Tibial nerve (tissue), 4 donors: ENCODE measurements at places on chromosomes 13 and 19. TPM values are rescaled to one million over a fixed set of nuclear protein-coding genes. Genes with fewer than 3 reads are reported as not detected.

Gene GPR183
- 15.1 TPM for total RNA-seq

- H3K27ac ChIP-seq: no peak overlapping the region
- DNase-seq: no peak
- no peaks in the 10 kb centered on the region for H3K27me3 ChIP-seq
- no peaks in the 10 kb centered on the region for H3K4me1 ChIP-seq
- no peaks in the 10 kb centered on the region for H3K36me3 ChIP-seq
Measured at GRCh38 chr19:58014141-58014540, 11.5 kb upstream of the ZNF606 start.

DNA sequence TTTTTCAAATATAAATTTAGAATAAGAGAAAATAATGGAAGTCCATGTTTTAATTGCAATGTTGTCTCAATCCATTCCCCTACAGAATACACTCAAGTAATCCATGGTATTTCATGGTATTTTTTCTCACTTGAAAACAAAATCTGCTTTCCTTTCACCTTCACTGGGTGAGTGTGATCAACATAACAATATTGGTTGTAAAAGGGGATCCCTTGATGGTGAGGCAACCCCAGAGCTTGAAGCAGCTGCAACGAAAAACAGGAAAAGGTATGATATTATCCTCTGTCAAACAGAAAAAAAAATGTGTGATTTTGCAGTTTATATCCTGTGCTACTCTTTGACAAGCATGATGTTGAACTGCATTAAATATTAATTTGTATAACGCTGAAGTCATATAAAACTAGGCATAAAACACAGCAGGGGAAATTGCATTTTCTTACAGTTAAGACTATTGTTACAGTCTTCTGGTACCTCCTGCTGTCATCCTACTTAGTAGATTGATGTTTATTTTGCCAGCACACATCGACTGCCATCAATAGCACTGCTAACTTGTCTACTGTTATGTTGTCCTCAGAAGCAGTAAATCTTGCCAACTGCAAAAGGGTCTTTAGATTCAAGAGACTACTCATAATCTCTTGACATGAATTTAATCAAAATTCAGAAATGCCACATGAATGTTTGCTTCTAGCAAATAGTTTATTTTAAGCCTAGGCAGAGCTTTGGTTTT lies 373.1 kb upstream of the MIR17HG start:
- H3K4me1 ChIP-seq: no peaks in the 10 kb centered on the region
- DNase-seq: no peak
- H3K27me3 ChIP-seq: no peaks in the 10 kb centered on the region
- H3K4me3 ChIP-seq: no peak overlapping the region
- no peaks in the 10 kb centered on the region for H3K36me3 ChIP-seq

DNA sequence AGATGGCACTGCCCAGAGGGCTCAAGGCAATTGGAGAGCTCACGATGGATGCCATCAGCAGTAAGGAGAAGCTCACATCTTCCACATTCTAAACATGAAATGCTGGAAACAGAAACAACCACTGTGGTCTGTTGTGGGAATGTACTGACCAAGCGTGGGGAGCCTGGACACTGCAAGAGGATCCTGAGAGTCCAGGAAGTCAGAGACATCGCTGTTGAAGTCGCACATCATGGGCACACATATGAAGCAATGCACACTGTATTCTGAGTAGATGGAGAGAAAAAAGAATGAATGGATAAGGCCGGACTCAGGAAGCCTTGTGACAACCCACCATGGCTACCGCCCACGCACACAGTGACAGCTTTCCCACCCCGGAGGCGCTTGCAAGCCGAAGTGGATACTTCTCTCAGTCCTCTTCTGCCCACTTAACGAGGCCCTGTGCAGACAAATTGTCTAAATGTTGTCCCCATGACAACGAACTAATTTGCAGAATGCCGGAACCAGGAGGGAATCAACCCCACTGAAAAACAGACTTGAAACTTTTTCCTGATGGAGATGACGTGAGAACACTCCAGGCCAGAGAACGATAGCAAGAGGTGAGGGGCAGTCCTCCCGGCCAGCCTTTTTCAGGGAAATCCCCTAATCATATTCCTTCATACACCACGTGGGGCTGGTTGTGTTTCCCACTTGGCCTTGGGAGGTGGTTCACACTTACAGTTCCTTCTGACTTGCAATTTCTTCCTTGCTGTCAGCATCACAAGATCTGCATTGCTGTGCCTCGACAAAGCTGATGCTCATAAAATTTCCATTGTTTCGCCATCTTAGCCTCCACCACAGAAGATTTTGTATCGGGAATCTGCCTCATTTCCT lies 109.6 kb upstream of the SERP2 start:
- H3K27ac ChIP-seq: no peak overlapping the region
- peaks cover 9% of the 10 kb centered on the region for H3K4me1 ChIP-seq
- no peak for DNase-seq
- H3K27me3 ChIP-seq: no peaks in the 10 kb centered on the region

Gene DPF1
- not detected for total RNA-seq

Gene SYDE1
- 58.6 TPM for total RNA-seq

DNA sequence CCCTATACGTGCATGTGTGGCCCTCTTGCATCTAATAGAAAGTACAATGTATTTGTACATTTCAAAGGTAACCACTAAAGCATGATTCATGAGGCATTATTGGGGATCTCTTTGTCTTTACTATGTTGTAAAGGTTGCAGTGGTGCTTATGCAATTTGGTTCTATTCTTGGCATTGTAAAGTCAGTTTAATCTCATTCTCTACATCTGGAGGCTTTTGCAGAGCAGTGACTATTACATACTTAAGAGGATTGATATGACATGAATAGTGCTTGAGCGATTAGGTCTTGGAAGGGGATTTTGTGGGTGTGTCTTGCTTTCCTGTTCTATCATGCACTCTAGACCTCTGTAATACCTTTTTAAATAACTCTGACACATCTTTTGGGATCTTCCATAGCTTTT lies 610.0 kb downstream of the EFNB2 start:
- no peak overlapping the region for H3K4me3 ChIP-seq
- H3K4me1 ChIP-seq: no peaks in the 10 kb centered on the region
- H3K27ac ChIP-seq: no peak overlapping the region
- H3K36me3 ChIP-seq: no peaks in the 10 kb centered on the region
- H3K27me3 ChIP-seq: no peaks in the 10 kb centered on the region
- no peak for DNase-seq

DNA sequence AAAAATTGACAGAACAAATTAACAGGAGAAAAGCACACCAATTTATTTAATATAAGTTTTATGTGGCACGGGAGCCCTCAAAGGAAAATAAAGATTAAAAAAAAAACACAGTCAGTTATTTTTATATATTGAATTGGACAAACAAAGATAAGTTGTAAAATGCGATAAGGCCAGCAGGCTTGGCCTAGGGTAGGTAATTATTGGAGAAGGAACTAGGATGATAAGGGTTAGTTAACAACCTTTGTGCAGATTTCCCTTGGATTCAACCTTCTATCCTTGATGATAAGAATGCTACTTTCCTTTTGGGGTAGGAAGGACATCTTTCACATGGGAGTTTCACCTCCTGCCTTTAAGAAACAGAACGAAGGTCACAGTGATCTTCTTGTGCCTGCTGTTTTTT lies 252.8 kb downstream of the SHISA2 start:
- DNase-seq: no peak
- H3K4me1 ChIP-seq: no peaks in the 10 kb centered on the region
- H3K27me3 ChIP-seq: no peaks in the 10 kb centered on the region
- H3K36me3 ChIP-seq: no peaks in the 10 kb centered on the region
- H3K4me3 ChIP-seq: no peak overlapping the region

- no peak overlapping the region for H3K27ac ChIP-seq
- no peak for DNase-seq
- no peaks in the 10 kb centered on the region for H3K27me3 ChIP-seq
Measured at GRCh38 chr13:39876258-39876657, 220.8 kb downstream of the COG6 start.

Gene ANKRD24
- 0.30 TPM for total RNA-seq

Gene CLEC17A
- total RNA-seq: not detected

GRCh38 chr13:106033659-106034058 lies 501.8 kb downstream of the EFNB2 start:
- H3K4me1 ChIP-seq: no peaks in the 10 kb centered on the region
- H3K4me3 ChIP-seq: no peak overlapping the region
- no peak overlapping the region for H3K27ac ChIP-seq
- H3K36me3 ChIP-seq: no peaks in the 10 kb centered on the region
- H3K27me3 ChIP-seq: no peaks in the 10 kb centered on the region

Gene KMT2B
- total RNA-seq: 26.2 TPM

Gene GYS1
- 28.8 TPM for total RNA-seq

DNA sequence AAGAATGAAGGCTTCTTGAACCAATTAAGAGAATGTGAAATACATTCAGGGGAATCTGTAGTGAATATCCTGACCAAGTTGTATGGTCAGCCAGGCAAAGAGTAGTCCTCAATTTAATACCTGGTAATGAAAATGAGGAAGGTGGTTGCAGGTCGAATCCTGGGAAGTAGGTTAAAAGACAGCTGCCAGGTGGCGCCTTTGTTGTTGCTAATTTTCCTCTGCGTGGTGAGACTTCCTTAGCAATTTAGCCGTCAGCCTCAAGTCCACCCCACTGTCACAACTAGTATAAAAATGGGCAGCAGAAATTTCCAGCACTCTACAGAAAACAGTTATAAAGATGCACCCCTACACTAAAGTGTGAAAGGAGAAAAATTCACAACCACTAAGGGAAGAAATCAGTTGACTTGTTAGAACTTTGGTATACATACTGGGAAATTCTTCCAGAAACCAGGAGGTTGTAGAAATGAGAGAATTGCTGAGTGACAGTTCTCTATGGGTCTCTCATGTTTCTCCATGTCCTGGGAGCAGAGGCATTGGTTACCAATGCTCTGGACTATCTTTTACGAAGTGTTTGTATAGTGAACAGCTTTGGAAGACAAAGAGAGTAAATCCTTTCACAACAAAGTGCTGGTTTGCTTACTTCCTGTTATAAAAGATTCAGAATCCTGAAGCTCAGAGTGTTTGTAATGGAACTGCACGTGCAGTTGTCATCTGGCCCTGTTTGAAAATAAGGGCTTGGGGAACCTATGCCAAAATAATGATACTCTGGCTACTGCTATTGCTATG lies 235.9 kb downstream of the NHLRC3 start:
- no peak overlapping the region for H3K4me3 ChIP-seq
- H3K36me3 ChIP-seq: no peaks in the 10 kb centered on the region
- H3K4me1 ChIP-seq: no peaks in the 10 kb centered on the region

Gene FFAR3
- total RNA-seq: not detected

Gene SPIB
- total RNA-seq: 0.66 TPM

Gene SYCN
- 6.0 TPM for total RNA-seq

DNA sequence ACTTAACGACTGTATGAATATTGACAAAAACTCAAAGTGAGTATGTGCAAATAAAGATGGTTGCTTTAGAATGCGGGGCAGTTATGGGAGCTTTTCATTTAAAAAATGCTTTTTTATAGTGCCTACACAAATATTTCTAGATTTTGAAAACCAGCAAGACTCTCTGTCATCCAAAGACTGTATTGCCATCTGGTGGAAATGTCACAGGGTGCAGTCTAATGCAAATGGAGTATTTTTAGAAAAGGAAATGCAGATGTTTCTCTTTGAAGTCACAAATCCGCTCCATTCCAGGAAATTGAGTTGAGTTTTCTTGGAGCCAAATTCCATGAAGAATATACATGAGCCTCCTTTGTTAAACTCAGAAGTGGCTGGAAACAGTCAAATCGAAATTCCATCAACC lies 2.3 kb upstream of the C1QTNF9B start:
- H3K27me3 ChIP-seq: no peaks in the 10 kb centered on the region
- H3K27ac ChIP-seq: no peak overlapping the region
- peak; percentile 62 for DNase-seq

DNA sequence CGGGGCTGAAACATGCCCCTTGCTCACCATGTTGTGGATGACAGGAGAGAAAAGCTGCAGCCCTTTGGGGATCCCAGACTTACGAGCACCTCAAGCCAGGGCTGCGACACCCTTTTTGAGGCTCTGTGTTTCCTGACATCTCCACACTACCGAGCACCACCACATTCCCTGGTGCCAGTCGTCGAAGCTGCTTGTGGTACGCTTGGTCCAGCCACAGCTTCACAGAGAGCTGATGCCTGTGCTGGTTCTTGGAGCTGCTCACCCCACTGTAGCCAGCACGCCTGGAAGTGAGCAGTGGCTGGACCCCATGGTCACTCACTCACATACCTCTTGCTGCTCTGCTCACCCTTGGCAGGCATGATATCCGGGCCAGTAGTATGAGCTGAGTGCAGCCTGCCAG lies 367.5 kb downstream of the SLITRK6 start:
- no peaks in the 10 kb centered on the region for H3K4me1 ChIP-seq
- H3K27ac ChIP-seq: no peak overlapping the region
- no peak overlapping the region for H3K4me3 ChIP-seq
- no peaks in the 10 kb centered on the region for H3K27me3 ChIP-seq
- H3K36me3 ChIP-seq: no peaks in the 10 kb centered on the region

DNA sequence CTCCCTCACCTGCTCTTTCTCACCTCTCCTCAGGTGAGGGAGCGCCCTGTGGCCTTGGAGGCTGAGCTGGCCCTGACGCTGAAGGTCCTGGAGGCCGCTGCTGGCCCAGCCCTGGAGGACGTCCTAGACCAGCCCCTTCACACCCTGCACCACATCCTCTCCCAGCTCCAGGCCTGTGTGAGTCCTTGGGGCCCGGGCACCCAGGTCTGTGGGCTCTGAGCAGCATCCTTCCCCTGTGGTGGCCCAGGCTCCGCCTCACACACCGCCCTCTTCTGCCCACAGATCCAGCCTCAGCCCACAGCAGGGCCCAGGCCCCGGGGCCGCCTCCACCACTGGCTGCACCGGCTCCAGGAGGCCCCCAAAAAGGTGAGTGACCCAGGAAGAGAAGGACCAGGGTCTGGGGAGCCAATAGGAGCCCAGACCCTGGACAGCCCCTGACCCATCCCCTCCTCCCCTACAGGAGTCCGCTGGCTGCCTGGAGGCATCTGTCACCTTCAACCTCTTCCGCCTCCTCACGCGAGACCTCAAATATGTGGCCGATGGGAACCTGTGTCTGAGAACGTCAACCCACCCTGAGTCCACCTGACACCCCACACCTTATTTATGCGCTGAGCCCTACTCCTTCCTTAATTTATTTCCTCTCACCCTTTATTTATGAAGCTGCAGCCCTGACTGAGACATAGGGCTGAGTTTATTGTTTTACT lies 1.9 kb downstream of the IFNL1 start:
- no peaks in the 10 kb centered on the region for H3K27me3 ChIP-seq
- no peak overlapping the region for H3K4me3 ChIP-seq
- no peaks in the 10 kb centered on the region for H3K4me1 ChIP-seq
- H3K36me3 ChIP-seq: no peaks in the 10 kb centered on the region
- no peak overlapping the region for H3K27ac ChIP-seq
- DNase-seq: no peak

- no peak overlapping the region for H3K4me3 ChIP-seq
- H3K27ac ChIP-seq: no peak overlapping the region
- H3K4me1 ChIP-seq: no peaks in the 10 kb centered on the region
- no peaks in the 10 kb centered on the region for H3K36me3 ChIP-seq
- DNase-seq: no peak
Measured at GRCh38 chr13:76463314-76463713, 422.9 kb downstream of the KCTD12 start.

Gene KLK4
- not detected for total RNA-seq

Gene NXNL1
- total RNA-seq: not detected

GRCh38 chr13:74226791-74227475 lies 92.7 kb upstream of the KLF12 start:
- H3K27ac ChIP-seq: no peak overlapping the region
- H3K36me3 ChIP-seq: no peaks in the 10 kb centered on the region
- H3K27me3 ChIP-seq: no peaks in the 10 kb centered on the region
- no peak overlapping the region for H3K4me3 ChIP-seq

- no peak overlapping the region for H3K4me3 ChIP-seq
- no peak for DNase-seq
- no peaks in the 10 kb centered on the region for H3K4me1 ChIP-seq
- H3K36me3 ChIP-seq: no peaks in the 10 kb centered on the region
Measured at GRCh38 chr13:113661509-113661908, 3.5 kb upstream of the ATP4B start.
